Upper lobe of right lung (tissue), 1 donor: ENCODE measurements at places on chromosomes 2 and 18. TPM values are rescaled to one million over a fixed set of nuclear protein-coding genes. Genes with fewer than 3 reads are reported as not detected.

- peak; percentile 79 for DNase-seq
These were observed 165.6 kb downstream of the SMAD7 start for GRCh38 chr18:48785091-48785614.

DNA sequence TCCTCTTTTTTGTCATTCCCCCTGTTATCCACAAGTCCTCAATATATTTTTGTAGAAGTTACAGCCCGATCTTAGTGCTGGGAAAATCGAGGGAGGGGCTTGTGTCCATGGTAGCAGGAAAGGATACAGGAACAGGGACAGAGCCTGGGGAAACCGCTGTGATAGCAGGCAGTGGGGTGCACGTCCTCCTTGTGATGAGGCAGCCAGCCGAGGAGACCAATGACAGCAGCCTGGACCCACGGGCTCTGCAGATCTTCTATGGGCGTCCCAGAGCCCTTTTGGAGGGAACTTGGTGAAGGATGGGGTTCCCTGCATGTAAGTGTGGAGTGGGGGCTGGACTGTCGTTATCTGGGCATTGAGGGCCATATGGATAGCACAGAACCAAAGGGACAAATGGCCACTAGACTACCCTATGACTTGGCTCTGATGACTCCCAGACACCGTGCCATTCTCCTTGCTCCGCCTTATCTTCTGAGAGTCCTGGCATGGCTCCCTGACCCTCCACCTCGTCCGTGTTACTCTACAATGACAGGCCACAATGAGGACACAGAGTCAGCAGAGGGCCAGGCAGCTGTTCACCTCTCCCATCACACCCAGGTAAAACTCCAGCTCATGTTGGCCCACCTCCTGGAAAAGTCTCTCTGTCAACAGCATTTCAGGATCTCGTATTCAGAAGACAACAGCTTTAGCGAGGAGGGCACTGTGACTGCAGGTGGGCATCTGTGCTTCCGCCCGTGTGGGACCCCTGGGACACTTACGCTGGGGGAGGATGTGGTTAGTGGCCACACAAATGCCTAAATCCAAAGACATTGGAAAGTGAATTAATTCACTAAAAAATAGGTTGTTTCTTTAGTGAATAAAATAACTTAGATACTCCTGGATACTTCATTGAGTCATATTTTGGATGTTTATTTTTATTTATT, 100.1 kb downstream of the VAPA start:
- no peak for DNase-seq

DNA sequence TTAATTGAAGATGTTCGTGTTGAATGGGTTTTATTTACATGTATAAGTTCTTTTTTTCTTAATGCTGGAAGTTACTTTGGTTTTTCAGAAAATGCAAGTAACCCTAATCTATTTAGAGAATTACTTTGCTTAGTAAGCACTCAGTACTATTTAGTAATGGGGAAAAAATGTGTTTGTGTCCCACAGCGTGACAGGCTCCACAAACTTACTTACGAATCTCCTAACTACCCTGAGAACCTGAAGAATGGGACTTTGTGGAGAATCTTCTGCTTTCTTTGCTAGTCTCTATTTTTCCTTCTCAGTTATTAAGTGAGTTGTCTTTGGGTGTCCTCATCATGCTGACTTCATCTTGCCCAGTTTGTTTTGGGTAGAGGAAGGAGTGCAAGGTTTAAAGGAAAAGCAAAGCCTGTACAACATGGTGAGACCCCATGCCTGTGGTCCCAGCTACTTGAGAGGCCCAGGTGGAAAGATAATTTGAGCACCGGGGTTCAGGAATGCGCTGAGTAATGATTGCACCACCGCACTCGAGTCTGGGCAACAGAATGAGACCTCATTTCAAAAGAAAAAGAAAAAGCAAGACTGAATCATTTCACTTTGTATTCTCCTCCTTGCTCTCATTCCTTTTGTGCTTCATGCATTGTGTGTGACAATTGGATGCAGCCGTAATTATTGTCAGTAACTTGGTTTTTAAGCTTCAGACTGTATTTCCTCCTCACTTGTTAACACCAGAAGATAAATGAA, 10.2 kb downstream of the NEDD4L start:
- DNase-seq: peak; percentile 70

ONECUT2 gene
- 0.03 TPM for total RNA-seq

CDH7 gene
- total RNA-seq: not detected

SULT1C4 gene
- total RNA-seq: 11.6 TPM

APCDD1 gene
- 27.6 TPM for total RNA-seq
